ENCODE measurements at places on chromosomes 3 and 15.

GRCh38 chr3:143831208-143831607 is 17.1 kb downstream of the SLC9A9 start:
- DNase-seq = peak; percentile 60

DNA sequence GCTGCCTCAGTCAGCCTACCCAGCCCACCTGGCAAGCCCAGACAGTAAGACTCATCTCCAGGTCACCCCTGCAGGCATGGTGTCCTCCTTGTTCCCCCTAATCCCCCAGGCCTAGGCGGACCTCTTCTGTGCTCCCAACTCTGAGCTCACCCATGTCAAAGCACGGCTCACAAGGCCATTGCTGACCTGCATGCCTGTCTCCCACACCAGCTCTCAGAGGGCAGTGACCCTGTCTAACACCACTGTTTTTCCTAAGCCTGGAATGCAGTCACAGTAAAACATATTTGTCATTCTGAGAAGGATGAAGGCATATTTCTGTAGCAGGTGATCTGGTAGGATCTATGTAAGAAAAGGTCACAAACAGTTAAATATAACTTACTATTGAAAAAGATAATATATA is 110.3 kb upstream of the HACD2 start:
- DNase-seq = no peak

GRCh38 chr3:8482960-8483665 is 18.5 kb upstream of the LMCD1 start:
- peak; percentile 88 for DNase-seq

GRCh38 chr15:46442184-46442583 is 807.4 kb downstream of the SQOR start:
- no peak for DNase-seq

DNA sequence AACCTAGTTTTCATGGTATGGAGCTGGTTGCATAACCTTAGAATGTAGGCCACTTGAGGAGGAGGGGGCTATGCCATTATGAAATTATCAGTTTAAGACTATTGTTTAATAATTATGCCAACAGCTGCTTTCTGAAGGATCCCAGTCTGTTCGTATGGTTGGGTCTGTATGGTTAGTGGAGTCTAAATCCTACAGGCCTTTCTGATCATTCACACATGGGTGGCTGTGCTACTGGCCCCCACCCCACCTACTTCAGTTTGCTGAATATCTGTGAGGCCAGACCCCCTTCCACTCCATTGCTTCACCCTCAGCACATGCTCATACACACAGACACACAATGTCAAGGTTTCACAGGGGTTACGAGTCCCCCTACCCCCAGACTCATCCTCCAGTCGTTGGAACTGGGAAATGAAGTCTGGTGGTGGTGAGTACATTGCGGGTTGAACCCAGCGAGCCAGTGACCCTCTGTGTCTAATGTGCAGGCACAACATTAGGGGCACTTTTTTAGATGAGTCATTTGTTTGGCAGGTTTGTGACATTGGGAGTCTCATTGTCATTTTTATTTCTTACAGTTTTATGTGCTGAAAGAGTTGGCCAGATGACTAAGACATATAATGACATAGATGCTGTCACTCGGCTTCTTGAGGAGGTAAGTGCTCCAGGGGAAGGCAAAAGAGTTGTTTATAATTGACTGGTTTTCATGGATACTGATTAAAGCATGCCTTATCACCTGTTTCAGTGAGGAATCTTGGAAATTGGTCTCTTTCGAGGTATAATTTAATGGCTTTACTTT is 85.3 kb downstream of the TRAK1 start:
- DNase-seq = no peak

DNA sequence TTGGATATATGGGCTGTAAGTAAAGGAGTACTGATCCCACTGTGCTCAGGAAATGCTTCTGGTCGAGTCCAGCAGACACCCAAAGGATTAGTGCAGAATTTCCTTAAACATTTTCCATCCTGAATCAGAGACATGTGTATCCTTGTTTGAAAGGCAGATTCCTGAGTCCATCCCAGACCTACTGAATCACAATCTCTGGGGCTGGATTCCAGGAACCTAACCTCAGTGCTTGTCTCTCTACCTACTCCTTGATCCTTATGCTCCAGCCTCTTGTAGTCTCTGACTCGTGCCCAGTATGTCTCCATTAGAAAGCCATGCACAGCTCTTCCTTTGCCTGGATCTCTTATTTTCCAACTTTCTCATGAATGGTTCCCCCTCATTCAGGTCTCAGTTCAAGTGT is 585.8 kb downstream of the NLGN1 start:
- no peak for DNase-seq

DNA sequence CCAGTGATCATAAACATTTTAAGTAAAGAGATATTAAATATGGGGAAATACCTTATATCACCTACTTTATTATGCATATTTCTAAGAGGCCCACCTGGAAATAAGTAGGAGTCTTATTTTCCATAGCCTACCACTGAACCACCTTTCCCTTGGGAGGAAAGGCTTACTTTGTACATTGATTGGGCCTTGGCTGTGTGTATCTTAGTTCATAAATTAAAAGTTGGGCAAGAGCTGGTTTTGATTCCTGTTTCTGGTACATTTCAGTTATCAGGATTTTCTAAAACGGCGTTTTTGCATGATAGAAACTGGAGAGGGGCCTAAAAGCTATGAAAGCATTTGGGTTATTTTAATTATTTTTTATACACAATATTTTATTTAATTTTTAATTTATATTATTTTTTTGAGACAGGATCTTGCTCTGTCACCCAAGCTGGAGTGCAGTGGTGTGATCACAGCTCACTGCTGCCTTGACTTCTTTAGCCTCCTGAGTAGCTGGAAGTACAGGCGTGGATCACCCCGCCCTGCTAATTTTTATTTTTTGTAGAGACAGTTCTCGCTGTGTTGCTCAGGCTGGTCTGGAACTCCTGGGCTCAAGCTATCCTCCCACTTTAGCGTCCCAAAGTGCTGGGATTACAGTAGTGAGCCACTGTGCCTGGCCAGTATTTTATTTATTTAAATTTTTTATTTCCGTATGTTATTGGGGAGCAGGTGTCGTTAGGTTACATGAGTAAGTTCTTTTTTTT is 2.6 kb downstream of the GMPS start:
- DNase-seq = peak; percentile 22

DNA sequence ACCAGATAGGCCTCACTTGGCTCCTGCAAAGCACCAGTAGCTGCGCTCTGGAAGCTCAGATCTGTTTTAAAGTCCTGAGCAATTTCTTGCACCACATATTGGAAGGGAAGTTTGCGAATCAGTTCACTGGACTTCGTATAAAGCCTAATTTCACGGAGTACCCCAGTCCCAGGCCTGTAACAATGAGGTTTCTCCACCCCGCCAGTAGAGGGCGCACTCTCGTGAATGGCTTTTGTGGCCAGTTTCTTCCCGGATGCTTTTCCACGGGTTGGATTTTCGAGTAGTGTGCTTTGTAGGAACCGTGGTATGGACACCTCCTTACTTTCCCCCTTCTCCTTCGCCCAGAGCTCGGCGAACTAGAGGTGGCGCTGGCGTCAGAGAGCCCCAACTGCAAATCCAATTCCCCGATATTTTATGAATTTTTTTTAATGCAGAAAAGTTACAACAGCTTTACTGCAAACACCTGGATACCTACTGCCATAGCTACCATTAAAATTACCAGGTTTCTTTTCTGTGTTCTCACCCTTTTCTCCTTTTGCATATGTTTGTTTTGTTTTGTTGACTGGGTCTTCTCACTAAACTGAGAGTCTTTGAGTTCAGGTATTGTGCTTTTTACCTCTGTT is 13.3 kb downstream of the RARB start:
- DNase-seq = no peak

DNA sequence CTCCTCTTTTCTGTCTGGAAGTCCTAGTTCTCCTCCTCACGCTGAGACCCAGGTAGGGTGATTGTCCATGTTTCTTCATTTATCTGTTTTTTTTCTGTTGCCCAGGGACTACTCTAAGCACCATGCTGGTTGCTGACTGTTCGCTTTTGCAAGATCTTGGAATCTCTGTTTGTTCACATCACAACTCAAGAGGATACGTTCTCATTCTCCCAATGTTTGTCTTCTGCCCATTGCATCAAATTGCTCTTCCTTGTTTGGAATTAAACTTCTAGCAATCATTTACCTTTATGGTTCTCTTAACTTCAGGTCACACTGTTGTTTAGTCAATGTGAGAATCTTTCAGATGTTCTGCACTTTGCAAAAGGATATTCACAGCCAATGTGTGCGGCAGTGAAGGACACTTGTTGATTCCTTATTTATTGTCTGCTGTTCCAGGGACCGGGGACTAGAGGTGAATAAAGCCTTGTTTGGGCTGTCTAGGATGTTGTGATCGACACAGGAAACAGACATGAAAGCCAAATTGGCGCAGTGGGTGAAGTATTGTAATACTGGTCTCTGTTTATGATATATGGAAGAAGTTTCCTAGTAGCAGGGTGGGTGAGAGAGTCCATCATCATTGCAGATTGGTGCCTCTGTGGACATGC is 24.5 kb downstream of the LPP start:
- no peak for DNase-seq

- DNase-seq = no peak
These were observed 14.3 kb upstream of the LIMD1 start for GRCh38 chr3:45580112-45580765.

GRCh38 chr3:141083226-141083625 is 32.1 kb downstream of the SPSB4 start:
- no peak for DNase-seq

- no peak for DNase-seq
These were observed 13.0 kb upstream of the DNAJC13 start for GRCh38 chr3:132404276-132404675.

DNA sequence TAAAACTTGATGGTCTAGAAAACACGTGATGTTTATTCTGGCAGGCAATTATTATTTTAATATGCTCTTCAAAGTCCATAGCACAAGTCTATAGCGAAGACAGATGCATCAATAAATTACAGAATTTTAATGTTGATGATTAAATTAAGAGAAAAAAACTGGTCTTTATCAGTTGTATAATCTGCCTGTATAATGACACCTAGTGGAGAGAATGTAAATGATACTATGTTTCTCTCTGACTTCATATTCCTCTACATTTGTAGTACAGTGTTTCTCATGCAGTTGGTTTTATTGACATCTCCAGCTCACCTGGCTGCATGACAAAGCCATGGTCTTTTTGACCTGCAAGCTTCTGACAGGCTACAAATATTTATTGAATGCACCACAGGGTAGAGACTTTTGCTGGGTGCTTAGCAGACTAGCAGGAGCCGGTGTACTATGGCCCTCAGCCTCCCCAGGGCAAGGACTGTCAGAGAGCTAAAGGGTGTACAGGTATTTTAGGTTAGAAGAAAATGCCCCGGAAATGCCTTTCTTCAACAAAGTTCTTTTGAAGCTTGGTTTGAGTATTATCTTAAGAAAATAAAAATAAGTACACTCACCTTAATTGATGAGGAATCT is 289.9 kb downstream of the GAP43 start:
- peak; percentile 14 for DNase-seq

DNA sequence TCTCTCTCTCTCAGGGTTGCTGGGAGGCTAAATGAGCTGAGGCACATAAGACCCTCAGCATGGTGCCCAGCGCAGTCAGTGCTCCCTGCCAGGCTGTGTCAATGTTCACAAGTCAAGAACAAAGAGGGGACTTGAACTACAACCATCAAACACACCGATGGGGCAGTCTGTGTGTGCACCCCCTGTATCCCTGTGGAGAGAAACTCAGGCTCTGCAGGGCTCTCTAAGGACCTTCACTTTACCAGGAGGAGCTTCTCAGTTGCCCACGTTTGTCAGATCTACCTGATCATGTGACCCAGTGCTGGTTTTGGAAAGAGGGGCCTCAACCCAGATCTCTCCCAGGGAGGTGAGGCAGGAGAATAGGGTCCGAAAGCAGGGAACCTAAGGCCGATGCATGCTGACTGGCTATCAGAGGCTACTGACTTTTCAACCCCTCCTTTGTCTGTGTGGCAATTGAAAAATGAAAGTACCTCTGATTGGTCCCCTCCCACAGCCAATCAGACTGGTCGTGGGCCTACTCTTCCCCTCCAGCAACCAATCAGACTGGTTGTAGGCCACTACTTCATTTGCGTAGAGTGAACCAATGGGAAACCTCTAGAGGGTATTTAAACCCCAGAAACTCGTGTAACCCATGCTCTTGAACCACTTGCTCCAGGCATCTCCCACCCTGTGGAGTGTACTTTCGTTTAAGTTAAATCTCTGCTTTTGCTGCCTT is 34.0 kb downstream of the RHCG start:
- DNase-seq = no peak

DNA sequence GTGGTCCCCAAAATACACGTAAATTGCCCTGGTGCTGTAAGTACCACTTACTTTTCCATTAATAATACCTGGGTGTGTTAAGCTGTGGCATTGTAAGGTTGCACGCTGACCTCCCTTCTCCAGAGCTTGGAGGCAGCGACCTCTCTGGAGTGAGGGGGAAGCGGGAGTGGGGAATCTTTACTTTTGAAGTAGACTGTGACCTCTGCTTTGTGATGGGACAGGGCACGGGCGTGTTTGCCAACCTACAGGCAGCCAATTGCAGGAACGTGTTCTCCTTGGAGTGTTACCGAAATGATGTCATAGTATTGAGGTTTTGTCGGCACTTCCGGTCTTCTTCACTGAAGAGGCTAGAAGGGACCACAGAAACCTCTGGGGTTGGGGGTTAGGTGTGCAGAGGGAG is 227.3 kb upstream of the C2CD4B start:
- peak; percentile 18 for DNase-seq

GRCh38 chr3:60591267-60591666 is 660.0 kb downstream of the FHIT start:
- DNase-seq = no peak

DNA sequence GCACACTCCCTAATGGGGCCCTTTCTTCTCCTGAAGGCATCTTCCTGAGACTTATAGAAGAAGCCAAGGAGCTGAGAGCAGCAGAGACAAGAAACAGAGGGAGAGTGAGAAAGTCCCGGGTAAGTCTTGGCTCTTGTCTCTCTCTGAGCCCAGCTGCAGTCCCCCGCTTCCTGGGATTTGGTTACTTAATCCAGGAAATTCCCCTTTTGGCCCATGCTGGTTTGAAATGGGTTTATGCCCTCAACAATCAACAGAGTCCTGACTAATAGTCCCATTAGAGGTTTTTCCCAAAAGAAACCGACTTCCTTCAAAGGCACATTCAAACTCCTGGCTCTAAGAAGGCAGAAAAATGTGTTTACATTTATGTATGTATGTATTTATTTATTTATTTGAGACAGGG is 22.0 kb downstream of the TMEM158 start:
- DNase-seq = peak; percentile 50

- no peak for DNase-seq
These were observed 22.7 kb downstream of the CLDN11 start for GRCh38 chr3:170441412-170441811.

- DNase-seq = peak; percentile 62
These were observed 188.2 kb downstream of the VPS13C start for GRCh38 chr15:61871926-61872522.

GRCh38 chr3:112302150-112302830 is 8.3 kb upstream of the SLC9C1 start:
- peak; percentile 25 for DNase-seq

GRCh38 chr3:141929341-141929995 is 53.0 kb downstream of the ATP1B3 start:
- no peak for DNase-seq

DNA sequence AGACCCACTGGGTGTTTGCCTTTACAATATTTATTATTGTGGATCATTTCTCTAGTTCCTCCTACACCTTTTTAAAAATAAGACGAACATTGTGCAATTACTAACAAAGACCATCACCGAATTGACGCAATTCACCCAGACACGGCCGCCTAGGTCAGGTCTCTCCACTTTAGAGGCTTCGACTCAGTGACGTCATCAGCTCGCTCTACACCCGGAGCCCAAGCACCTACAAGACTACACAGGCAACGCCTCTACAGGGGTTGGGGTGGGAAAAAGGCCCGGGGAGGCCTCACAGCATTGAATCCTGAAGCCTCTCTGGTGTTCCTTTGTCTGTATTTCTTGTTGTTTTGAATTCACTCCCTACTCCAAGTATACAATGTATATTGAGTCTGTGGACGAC is 16.6 kb downstream of the ZIC4 start:
- no peak for DNase-seq

Measured in adipocyte (in vitro differentiated cells).